ENCODE measurements at places on chromosomes 4 and X. TPM values are rescaled to one million over a fixed set of nuclear protein-coding genes. Genes with fewer than 3 reads are reported as not detected.

The NR3C2 gene
- 0.75 TPM for total RNA-seq

The STATH gene
- not detected for total RNA-seq

The TSPAN6 gene
- 50.8 TPM for total RNA-seq

The H2BW2 gene
- not detected for total RNA-seq

The HSD17B10 gene
- 87.1 TPM for total RNA-seq

The TIMP1 gene
- total RNA-seq = 405 TPM

The CXorf49 gene
- not detected for total RNA-seq

The ABLIM2 gene
- total RNA-seq = 0.31 TPM

The FAM47E gene
- total RNA-seq = 0.55 TPM
